ENCODE measurements at places on chromosomes 2 and 18. TPM values are rescaled to one million over a fixed set of nuclear protein-coding genes. Genes with fewer than 3 reads are reported as not detected.

RPRD1A gene
- total RNA-seq: 23.5 TPM

LRRC30 gene
- total RNA-seq: not detected

DNA sequence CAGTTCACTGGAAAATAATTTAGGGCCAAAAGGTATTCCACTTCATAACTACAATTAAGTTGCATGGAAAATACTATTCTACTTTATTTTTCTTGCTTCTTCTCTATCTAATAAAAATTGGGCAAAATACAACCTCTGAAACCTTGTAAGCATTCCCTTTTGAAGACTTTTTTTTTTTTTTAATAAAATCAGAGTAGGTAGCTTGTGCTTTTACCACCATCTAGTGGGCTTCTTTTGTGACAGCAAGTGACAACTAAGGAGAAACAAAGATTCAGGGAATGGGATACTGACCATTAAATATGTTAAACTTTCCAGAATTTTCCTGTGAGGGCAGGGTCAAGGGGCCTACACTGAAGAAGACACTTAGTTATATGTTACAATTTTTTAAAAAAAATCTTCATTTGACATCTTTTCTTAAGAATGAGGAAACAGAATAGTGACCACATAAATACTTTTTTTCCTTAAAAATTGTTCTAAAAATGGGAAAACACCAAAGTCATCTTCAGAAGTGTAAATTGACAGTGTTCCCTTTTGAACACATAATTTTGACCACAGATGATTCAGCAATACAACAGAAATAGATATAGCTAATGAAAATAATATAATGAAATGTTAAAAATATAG lies 1183.2 kb upstream of the ACVR2A start:
- no peak overlapping the region for H3K27ac ChIP-seq
- no peaks in the 10 kb centered on the region for H3K27me3 ChIP-seq

DNA sequence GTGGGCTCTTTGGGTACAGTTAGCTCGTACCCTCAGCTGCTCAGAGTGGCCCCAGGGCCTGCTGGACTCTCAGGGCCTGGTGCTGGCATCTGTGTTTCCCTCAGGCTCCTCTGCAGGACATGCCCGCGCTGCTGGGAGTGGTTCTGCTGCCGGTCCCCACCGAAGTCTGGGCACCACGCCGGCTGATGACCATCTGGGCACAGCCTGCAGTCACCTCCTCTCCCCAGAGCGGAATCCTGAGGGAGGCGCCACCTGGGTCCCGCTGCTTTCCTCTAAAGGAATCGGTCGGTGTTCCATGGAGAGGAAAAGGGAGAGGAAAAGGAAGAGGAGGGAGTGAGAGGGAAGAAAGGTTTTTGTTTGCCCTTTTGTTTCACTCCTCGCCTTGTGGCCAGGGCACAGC lies 43.6 kb downstream of the MC2R start:
- no peak overlapping the region for H3K4me3 ChIP-seq
- H3K4me1 ChIP-seq: no peaks in the 10 kb centered on the region
- H3K36me3 ChIP-seq: no peaks in the 10 kb centered on the region
- DNase-seq: no peak
- H3K27me3 ChIP-seq: peaks cover 4% of the 10 kb centered on the region
